Hepatocyte (in vitro differentiated cells): ENCODE measurements at places on chromosomes 12 and 14. TPM values are rescaled to one million over a fixed set of nuclear protein-coding genes. Genes with fewer than 3 reads are reported as not detected.

- no peaks in the 10 kb centered on the region for H3K27me3 ChIP-seq
- H3K36me3 ChIP-seq: peaks cover 4% of the 10 kb centered on the region
- no peaks in the 10 kb centered on the region for H3K4me1 ChIP-seq
- H3K27ac ChIP-seq: no peak overlapping the region
- no peak overlapping the region for H3K4me3 ChIP-seq
These were observed 32.8 kb downstream of the ERP29 start for GRCh38 chr12:112046003-112046402.

- H3K4me3 ChIP-seq: no peak overlapping the region
- H3K27ac ChIP-seq: no peak overlapping the region
- H3K27me3 ChIP-seq: peaks cover 46% of the 10 kb centered on the region
- DNase-seq: no peak
- H3K36me3 ChIP-seq: no peaks in the 10 kb centered on the region
These were observed 2.5 kb downstream of the PTGDR start for GRCh38 chr14:52269982-52270381.

DNA sequence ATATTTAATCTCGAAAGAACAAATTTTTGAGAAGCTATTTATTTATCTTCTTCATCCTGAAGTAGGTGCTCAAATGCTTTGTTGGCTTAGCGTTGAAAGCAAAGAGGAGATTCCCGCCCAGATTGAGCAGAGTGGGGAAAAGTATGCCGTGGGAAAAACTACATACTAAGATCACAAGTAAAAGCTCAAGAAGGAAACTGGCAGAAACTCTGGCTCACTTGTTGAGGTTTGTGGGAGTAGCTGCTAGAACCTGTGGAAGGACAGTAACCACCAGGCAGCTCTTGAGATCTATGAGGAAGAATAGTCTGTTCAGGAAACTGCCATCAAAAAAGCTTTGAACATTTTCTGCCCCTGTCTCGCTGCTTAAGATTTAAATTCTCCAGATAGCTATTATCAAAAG is 3.9 kb downstream of the MYRFL start:
- no peaks in the 10 kb centered on the region for H3K27me3 ChIP-seq
- no peaks in the 10 kb centered on the region for H3K36me3 ChIP-seq
- no peaks in the 10 kb centered on the region for H3K4me1 ChIP-seq
- H3K27ac ChIP-seq: no peak overlapping the region

DNA sequence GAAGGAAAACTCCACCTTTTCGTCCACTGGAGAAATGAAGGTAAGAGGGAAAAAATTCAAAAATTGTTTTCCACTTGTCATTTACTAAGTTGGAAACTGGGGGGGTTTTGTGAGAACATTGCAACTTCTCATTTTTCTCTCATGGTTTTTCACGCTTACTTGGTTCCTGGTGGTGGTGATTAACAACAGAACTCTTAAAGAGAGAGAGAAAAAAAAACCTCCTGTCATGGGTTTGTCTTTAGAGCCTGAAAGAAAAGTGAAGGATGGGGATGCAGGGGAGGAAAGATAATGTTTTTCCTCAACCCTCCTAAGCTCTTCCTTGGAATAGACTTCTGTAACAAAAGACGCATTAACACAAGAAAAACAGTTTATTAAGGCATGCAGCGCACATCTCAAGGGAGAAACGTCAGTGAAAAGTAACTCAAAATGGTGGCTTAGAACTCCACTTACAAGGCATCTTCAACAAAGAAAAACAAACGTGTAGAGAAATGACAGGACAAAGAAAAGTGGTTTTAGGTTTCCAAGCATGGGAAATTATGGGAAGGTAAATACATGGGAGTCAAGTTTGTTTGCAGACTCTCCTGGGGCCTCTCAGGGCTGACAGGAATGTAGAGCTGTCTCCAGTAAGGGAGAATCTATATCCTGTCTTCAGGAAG is 81.9 kb upstream of the ATF7IP start:
- no peak overlapping the region for H3K4me3 ChIP-seq
- peaks cover 19% of the 10 kb centered on the region for H3K4me1 ChIP-seq
- no peak for DNase-seq
- no peaks in the 10 kb centered on the region for H3K36me3 ChIP-seq
- H3K27me3 ChIP-seq: no peaks in the 10 kb centered on the region

DNA sequence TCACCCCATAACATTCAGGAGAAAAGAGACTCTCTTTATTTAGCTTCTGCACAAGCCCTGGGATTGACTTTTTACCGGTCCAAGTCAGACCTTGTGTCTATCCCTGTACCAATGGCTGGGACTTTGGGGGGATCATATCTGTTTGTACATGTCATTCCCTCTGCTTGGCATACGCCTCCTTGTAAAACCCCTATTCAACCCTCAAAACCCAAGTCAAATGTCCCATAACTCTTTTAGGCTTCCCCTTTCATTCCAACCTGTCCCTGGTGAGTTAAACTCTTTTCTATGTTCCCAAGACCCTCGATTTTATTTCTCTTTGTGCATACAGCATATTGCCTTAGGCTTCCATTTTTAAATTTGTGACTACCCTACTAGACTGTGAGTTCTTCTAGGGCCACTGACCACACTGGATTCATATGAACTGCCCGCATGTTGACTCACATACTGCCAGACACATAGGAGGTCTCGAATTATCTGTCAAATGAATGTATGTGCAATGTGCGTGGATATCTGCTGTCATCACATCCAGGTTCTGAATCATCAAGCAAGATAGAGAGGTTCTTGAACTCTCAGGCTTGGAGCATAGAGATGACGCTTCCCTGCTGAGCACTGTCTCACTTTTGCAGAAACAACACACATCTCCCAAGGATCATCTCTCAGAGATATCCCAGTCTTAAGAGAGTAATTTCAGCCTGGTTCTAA is 548.6 kb upstream of the TBX3 start:
- no peak overlapping the region for H3K27ac ChIP-seq
- H3K4me3 ChIP-seq: no peak overlapping the region
- no peaks in the 10 kb centered on the region for H3K36me3 ChIP-seq
- H3K4me1 ChIP-seq: peaks cover 18% of the 10 kb centered on the region
- peak; percentile 23 for DNase-seq
- no peaks in the 10 kb centered on the region for H3K27me3 ChIP-seq

- no peaks in the 10 kb centered on the region for H3K4me1 ChIP-seq
- peak; percentile 20 for DNase-seq
- H3K36me3 ChIP-seq: no peaks in the 10 kb centered on the region
- H3K27me3 ChIP-seq: no peaks in the 10 kb centered on the region
- peak overlapping the region; percentile 35 for H3K27ac ChIP-seq
- no peak overlapping the region for H3K4me3 ChIP-seq
These were observed 20.1 kb upstream of the AKAP5 start for GRCh38 chr14:64444984-64445845.

DNA sequence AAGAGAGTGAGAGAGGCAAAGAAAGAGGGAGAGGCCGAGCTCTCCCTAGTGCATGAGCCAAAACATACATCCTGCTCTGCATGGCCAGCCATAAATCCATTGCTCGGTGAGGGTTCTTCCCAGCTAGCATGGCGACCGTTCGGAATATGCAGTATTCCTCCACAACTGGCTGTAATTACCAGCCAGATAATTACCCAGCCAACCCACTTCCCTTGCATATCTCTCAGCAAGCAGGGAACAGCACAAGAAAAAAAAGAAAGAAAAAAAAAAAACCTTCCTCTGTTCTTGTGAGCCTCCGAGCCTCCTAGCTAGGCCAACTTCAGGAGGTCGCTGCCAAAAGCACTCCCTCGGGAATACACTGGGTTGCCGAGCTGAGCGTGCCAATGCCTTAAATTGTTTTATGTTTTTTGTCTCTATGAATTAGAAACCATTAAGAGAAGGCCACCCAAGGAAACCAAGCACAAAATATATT is 567.9 kb downstream of the MED13L start:
- no peak for DNase-seq
- peak overlapping the region; percentile 5 for H3K27ac ChIP-seq
- H3K4me1 ChIP-seq: no peaks in the 10 kb centered on the region

- DNase-seq: no peak
- H3K36me3 ChIP-seq: no peaks in the 10 kb centered on the region
- no peaks in the 10 kb centered on the region for H3K27me3 ChIP-seq
- H3K4me3 ChIP-seq: no peak overlapping the region
These were observed 641.1 kb upstream of the TBX3 start for GRCh38 chr12:115324949-115325593.

DNA sequence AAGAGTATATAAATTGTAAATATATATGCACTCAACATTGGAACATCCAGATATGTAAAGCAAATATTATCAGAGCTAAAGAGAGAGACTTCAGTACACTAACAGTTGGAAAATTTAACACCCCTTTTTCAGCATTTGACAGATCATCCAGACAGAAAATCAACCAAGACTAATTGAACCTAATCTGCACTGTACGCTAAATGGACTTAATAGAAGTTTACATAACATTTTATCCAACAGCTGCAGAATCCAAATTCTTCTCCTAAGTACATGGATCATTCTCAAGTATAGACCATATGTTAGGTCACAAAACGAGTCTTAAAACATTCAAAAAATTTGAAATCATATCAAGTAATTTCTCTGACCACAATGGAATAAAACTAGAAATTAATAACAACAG is 229.1 kb upstream of the CLEC14A start:
- no peak overlapping the region for H3K27ac ChIP-seq
- H3K4me1 ChIP-seq: no peaks in the 10 kb centered on the region
- no peak for DNase-seq
- H3K4me3 ChIP-seq: no peak overlapping the region

- H3K36me3 ChIP-seq: no peaks in the 10 kb centered on the region
- H3K4me3 ChIP-seq: no peak overlapping the region
These were observed 111.0 kb upstream of the HIF1A start for GRCh38 chr14:61584331-61584741.

DNA sequence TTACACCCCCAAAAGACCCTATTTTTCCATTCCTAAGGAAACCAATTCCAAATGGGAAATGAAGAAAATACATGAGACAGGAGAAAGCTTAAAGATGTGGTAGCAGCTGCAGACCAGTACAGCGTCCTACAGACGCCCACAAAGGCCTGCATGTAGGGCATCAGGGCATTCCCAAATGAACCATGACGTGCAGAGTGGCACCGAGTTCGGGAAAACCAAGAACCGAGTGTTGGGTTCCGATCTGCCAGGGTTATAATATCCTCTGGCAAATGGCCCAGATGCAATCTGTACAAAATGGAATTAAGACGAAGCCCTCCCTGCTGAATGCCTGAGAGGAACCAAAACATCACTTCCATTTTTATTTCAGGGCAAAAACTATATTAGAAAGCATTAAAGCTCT is 34.4 kb upstream of the SELPLG start:
- H3K36me3 ChIP-seq: no peaks in the 10 kb centered on the region

DNA sequence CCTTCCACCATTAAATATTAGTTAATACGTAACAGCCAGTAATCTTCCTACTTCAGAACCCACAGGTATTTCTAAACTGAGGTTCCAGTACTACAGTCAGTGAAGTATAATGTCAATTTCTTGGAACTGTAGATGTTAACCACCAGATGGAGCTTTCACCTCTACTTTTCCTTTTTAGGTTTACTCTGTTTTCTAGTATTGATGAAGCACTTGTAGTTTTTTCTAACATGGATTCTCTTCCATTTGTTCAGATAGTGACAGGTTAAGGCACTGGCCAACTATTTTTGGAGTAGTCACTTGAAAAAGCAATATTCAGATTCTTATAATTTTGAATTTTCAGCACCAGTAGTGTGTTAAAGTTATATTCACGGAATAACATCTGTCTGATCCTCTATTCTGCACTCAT is 4.6 kb upstream of the SEC23A start:
- peaks cover 8% of the 10 kb centered on the region for H3K4me1 ChIP-seq
- no peaks in the 10 kb centered on the region for H3K27me3 ChIP-seq
- H3K4me3 ChIP-seq: no peak overlapping the region
- peak; percentile 55 for DNase-seq
- H3K36me3 ChIP-seq: no peaks in the 10 kb centered on the region

DNA sequence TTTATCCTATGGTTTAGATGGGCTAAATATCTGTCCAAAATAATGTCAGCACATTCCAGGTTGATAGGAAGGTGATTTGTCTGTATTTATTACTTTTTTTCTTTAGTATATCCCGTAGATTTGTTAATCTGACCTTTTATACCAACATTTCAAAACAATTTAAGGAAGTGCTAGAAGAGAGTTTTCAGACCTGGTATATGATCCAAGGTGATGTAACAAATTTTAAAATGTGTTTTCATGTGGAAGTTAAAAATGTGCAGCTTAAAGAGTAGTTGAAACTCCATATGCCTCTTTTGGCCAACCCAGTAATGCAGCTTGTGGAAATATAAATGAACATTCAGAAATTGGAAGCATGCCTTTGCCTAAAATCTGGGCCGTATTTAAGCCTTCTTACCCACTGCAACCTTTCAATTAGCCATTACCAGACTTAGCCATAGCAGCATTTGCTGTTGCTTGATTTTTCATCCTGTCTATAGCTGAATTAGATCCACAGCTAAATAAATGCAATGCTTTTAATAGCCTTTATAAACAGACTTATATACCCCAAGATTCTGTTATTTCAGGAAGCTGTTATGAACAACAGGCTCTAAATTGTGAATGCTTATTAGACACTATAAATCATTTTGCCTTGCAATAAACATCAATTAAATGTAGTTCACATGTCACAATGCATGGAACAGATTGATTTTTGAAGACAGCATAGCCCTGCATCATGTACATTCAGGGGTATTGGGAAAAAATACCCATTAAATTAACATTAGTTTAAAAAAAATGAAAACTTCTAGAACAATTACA is 271.2 kb downstream of the PDZRN4 start:
- no peak overlapping the region for H3K4me3 ChIP-seq
- no peak for DNase-seq
- no peaks in the 10 kb centered on the region for H3K4me1 ChIP-seq
- no peaks in the 10 kb centered on the region for H3K36me3 ChIP-seq

DNA sequence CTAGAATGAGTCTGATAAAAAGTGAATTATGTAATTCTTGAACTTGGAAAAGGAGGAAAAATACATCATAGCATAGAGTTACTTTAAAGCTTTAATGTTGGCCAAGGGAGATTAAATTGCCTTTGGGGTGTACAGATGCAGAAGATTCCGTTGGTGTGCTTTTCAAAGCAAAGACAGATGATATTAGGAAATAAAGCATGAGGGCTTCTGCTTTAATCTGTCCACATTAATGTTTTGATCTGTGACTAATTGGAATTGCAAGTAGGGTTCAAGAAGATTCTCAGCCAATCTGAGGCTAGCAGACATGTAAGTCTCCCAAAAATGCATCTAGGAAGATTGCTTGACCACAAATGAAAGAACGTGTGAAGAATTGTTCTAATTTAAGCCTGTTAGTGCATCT is 35.2 kb downstream of the LGR5 start:
- no peaks in the 10 kb centered on the region for H3K27me3 ChIP-seq
- H3K36me3 ChIP-seq: no peaks in the 10 kb centered on the region
- H3K4me1 ChIP-seq: no peaks in the 10 kb centered on the region
- no peak for DNase-seq
- H3K4me3 ChIP-seq: no peak overlapping the region

- no peaks in the 10 kb centered on the region for H3K27me3 ChIP-seq
- H3K36me3 ChIP-seq: no peaks in the 10 kb centered on the region
- H3K4me1 ChIP-seq: no peaks in the 10 kb centered on the region
- H3K27ac ChIP-seq: no peak overlapping the region
These were observed 54.8 kb downstream of the PPFIBP1 start for GRCh38 chr12:27578689-27579372.

GRCh38 chr14:48384821-48385220 is 709.4 kb upstream of the MDGA2 start:
- H3K4me1 ChIP-seq: no peaks in the 10 kb centered on the region
- H3K36me3 ChIP-seq: no peaks in the 10 kb centered on the region
- no peak for DNase-seq
- no peaks in the 10 kb centered on the region for H3K27me3 ChIP-seq
- H3K27ac ChIP-seq: no peak overlapping the region
- no peak overlapping the region for H3K4me3 ChIP-seq

GRCh38 chr12:16612647-16613046 is 6.7 kb upstream of the LMO3 start:
- H3K27ac ChIP-seq: no peak overlapping the region
- H3K4me3 ChIP-seq: no peak overlapping the region
- peaks cover 39% of the 10 kb centered on the region for H3K27me3 ChIP-seq
- DNase-seq: no peak
- H3K4me1 ChIP-seq: no peaks in the 10 kb centered on the region

Gene FOXA1
- polyA plus RNA-seq: 75.3 and 85.7 TPM in 2 replicates

Gene RARG
- 24.7 and 28.1 TPM in 2 replicates for polyA plus RNA-seq

Gene POTEG
- not detected in 2 replicates for polyA plus RNA-seq

Gene OLR1
- 6.4 and 20.8 TPM in 2 replicates for polyA plus RNA-seq
